ENCODE measurements at places on chromosomes 12 and 14.

GRCh38 chr12:39993268-39993667, 112.6 kb downstream of the SLC2A13 start:
- DNase-seq = no peak

DNA sequence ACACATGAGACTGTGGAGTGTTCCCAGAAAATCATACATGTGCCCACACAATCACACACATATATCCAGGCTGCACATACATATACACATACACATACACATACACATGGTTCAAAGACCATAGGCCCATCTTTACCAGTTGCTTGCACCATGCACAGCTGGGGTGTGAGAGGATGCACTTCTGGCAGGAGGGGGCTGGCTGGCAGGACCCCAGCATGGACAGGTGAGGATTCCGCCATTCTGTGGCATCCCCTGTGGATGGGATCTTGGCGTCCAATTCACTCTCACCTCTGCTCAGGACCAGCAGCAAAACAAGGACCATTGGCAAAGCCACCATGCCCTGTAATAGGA, 7.0 kb downstream of the ITGB7 start:
- DNase-seq = no peak

DNA sequence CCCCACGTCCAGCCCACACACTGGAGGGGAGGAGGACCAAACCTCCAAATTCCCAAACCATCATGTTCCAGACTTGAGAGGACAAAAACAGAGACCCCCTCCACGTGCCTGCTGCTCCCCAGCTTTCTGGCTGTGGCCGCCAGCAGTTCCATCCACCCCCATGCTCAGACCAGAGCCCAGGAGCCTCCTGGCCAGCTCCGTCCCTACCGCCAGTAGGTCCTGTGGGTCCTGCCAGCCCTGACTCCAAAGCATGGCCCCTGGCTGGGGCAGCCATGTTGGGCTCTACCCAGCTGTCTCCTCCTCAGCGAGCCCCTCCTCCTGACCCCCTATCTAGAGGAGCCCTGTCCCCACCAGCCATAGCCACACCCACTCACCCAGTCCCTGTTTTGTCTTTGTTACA, 227.3 kb upstream of the RTL1 start:
- DNase-seq = no peak

DNA sequence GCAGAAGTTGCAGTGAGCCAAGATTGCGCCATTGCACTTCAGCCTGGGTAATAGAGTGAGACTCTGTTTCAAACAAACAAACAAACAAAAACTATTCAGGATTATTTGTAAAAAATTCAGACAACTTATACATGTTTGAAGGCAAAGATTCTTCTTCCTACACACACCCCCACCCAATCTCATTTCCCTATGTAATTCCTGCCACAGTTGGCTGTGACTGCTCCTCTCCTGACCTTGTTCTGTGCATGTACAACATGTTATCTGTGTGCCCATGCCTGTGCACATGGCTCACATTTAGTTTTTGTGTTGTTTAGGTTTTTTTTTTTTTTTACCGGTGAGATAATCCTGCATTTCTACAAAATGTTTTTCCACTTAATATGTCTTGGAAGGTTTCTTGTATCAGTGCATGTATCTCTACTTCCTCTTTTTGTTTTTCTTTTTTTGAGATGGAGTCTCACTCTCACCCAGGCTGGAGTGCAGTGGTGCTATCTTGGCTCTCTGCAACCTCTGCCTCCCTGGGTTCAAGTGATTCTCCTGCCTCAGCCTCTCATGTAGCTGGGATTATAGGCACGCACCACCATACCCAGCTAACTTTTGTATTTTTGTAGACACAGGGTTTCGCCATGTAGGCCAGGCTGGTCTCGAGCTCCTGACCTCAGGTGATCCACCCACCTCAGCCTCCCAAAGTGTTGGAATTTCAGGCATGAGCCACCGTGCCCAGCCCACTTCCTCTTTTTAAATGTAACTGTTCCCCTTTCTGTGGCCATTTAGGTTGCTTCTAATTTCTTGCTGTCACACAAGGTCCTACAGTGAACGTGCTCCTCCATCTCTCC, 8.7 kb downstream of the CFAP251 start:
- no peak for DNase-seq

DNA sequence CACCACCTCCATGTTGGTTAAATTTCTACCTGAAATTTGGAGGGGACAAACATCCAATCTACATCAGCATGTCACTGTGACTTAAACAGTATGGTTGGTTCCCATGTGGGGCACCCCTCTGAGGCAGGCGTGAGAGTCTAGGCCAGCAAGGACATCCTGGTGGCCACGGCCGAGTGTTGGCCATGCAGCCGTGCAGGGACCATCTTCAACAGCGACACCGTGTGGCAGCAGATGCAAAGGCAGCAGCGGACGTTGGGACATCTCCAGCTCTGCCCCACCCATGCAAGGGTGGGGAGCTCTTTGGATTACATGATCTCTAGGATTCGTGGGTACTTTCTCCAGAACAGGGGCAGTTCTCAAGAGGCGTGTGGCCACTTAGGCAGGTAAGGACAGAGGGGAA, 49.8 kb downstream of the NOC4L start:
- no peak for DNase-seq

DNA sequence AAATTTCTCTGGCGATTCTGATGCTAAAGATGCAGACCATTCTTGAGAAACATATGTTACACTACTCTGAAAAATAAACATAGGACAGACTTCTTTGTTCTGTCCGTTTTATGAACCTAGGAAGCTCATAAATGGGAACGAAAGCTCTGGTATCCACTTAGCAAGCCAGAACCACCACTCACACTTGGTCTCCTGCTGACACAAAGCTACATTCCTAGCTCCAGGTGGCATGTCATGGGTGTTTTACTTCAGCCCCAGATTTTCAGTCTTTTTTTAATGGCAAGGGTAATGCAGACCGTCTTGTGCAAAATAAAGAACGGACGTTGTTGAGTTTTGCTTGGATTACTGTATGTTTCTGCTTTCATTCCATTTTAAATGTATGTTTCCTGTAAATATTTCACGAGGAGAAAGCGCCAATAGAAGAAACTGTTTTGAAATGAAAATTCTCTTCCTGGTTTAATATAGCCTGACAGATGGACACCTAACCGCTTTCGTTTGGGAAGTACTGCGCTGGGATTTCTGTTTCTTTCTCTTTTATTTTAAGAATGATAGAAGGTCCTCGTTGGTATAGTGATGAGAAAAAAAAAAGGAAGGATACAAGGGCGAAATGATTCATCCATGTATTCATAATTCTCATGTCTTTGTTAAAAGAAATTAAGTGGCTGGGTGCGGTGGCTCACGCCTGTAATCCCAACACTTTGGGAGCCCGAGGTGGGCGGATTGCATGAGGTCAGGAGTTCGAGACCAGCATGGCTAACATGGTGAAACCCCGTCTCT, 871 bp upstream of the COQ5 start:
- peak; percentile 74 for DNase-seq

GRCh38 chr14:22140633-22141032, 448.4 kb downstream of the DAD1 start:
- DNase-seq = no peak

DNA sequence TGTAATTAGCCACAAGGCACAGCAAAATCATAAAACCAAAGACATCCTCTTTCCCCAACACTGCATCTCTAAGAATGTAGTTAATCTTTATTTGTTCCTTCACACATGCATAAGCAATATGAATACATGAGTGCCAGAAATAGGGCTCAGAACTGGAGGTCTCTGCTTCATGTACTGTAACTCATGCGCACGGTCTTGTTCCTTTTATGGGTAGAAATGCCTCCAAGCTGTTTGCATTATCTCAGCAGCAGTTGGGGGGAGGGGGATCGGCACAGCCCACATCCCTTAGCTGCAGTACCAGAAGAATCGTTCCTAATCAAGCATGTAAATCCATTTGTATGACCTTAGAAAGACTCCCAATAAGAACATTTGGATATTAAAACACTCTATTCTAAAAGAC, 20.0 kb downstream of the RHOJ start:
- peak; percentile 85 for DNase-seq

- no peak for DNase-seq
Observed at GRCh38 chr14:89270439-89271227, 146.4 kb downstream of the FOXN3 start.

DNA sequence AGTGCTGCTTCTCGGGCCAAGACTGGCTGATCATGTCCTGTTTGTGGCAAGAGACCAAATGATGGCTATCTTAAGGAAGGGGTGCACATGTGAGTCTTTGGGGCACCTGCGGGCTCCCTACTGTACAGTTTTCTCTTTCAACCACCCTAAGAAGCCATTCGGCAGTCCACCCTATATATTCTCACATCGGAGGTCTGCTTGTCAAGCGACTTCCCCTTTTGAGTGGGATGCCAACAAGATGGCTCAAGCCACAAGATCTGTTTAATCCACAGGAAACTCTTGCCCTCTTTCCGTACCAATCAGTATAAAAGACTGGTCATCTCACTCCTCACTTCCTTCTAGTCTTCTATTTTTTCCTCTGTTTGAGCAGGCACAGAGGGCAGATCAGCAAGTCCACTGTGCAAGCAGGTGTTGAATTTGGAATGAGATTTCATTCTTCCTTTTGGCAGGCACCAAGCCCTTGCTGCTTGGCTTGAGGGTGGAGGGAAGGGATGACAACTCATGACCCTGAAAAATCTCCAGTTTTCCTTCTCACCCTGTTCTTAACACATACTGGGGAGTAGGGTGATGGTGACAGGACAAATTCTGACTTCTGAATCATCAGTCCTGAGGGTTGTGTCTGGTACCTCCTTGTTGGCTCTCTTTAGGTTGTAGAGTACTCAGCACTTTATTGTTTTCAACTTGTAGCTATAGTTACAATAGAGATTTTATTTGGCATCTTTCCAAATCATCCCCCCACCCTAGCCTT, 17.6 kb downstream of the LACRT start:
- no peak for DNase-seq

DNA sequence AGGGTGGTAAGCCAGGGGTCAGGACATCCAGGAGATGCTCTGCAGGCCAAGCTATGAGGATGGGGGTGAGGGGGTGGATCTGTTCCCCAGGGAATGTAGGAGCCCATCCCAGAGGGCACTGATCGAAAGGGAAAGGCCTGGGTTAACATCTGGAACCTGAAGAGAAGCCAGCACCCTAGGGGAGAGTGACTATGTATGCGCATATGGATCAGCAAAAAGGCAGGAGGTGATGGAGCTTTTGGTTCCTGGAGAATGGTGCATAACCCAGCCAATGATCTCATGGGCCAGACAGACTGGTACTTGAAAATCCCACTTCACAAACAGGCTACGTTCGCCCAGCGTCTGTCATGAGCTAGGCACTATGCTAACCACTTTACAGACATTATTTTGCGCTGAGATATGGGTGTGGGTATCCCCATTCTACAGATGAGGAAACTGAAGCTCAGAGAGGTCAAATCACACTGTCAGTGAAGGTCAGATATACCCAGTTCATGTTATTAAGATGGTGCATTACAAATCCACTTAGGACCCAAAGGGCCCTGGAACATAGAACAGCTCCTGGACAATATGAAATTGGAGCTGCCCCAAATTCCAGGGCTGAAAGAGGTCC, 1.6 kb downstream of the CCDC63 start:
- no peak for DNase-seq

GRCh38 chr12:5792343-5792742, 152.7 kb downstream of the ANO2 start:
- no peak for DNase-seq

DNA sequence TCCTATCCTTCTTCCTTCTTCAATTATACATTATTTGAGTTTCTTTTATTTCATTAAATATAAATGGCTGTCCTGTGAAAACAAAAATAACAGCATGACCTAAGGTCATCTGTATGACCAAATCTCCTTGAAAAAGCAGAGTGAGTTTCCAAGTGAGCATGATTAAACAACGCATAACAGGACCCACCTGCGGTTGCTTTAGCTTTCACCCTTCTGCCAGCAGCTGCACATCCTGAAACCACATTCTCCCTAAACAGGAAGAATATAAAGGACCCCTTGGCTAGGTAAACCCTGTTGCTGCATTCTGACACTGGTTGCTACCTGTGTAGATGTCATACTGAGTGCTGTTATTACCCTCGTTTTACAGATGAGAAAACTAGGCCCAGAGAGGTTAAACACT, 42.8 kb upstream of the CPM start:
- no peak for DNase-seq

GRCh38 chr12:57838594-57839302, 7.8 kb downstream of the CTDSP2 start:
- no peak for DNase-seq

DNA sequence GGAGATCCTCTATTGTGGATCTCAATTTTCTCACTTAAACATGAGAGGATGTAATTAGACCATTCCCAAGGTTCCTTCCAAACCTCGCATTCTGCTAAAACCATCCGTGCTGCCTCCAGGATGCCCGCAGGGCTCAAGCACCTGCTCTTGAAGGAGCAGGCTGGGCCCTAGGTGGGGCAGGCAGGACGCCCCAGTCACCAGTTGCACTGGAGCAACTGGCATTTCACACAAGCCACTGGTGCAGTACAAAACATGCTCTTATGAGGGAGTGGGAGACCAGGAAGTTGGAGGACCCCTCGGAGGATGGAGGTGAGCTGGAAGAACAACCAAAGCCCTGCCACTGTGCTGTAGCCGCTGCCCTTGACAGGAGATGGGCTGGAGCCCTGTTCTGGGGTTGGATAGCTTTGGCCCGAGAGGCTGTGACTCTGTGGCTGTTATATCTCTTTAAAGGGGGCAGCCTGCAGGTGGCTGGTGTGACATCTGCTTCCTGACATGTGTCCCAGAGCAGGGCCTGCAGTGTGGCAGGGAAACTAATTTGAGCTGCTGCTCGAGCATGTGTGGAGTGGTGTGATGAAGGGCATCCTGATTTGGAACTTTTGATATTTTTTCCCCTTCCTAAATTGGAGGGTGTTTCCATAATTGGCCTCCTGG, 122.2 kb downstream of the CRACR2A start:
- DNase-seq = no peak

DNA sequence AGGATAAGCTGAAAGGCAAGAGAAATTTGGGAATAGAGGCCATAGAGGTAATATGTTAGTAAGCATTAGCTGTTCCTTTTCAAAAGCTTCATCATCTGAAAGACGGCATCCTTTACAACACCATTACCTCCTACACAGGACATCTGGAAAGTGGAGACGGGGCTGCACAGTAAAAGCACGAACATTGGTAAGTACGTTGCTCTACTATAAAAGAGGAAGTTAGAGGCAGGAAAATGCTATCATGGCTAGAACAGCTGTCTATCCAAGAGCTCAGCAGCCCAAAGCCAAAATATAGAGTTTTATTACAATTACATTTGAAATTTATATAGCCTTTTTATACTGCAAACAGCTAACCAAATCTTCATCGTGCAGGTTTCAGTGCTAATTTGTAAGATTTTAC, 172.3 kb upstream of the GRIP1 start:
- no peak for DNase-seq

- peak; percentile 28 for DNase-seq
Observed at GRCh38 chr12:26126340-26127284, 1.8 kb upstream of the BHLHE41 start.

- no peak for DNase-seq
Observed at GRCh38 chr14:59132796-59133494, 55.5 kb upstream of the DAAM1 start.

GRCh38 chr12:13250416-13250815, 53.9 kb downstream of the EMP1 start:
- no peak for DNase-seq

GRCh38 chr12:7933255-7933726, 2.7 kb downstream of the SLC2A3 start:
- no peak for DNase-seq
